Activated CD8-positive, alpha-beta T cell treated with anti-CD3 and anti-CD28 coated beads for 36 hours (primary cell): ENCODE measurements at places on chromosomes 1 and 21. TPM values are rescaled to one million over a fixed set of nuclear protein-coding genes. Genes with fewer than 3 reads are reported as not detected.

DNA sequence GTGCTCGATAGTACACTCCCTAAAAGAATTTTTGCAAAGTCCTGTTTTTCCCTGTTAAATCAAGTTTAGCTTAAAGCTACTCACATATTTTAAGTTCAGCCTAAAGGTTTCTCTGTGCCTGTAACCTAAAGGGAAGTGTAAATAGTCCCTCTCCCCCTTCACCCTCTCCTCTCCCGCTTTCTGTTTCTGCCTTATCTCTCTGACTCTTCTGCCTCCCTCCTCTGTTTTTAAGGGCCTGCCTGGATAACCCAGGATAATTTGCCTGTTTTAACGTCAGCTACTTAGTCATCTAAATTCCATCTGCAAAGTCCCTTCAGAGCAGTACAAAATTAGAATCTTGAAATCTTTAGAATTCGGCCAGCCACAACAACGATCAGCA is 92.6 kb downstream of the NID1 start:
- DNase-seq = no peak
- H3K27ac ChIP-seq = peak overlapping the region; percentile 94

DNA sequence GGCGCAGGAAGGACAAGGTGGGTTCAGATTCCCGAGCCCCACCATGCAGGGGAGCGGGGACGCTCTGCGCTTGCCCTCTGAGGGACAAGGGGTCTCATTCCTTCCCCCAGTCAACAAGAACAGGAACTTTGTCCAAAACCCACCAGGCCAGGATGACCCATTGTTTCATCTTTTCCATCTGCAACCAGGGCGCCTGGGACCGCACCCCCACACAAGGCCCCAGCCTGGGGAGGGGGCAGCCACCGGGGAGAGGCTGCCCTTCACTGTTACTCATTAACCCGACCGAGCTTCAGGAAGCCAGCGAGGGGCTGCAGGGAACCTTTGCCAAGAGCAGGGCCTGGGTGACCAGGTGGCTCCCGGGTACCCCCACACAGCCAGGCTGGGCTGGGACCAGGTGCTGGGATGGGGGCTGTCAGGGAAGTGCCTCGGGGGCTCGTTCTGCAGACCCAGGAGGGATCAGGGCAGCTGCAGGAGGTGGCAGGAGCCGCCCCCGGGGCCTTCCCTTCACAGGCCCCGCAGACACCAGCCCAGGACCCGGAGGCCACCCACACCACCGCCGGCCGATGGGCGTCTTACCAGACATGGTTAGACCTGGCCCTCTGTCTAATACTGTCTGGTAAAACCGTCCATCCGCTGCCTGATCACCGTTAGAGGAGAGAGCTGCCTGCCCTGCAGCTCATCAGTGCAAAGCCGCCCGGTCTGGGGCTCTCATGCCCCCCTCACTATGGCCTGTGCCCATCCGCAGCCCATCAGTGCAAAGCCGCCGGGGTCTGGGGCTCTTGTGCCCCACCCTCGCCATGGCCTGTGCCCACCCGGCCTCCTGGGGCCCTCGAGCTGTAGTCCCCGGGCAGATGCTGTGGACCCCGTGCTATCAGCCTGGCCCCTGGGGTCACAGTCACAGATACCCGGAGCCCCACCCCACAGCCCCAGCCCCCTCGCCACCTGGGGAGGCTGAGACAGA is 4.9 kb upstream of the TTLL10 start:
- H3K36me3 ChIP-seq = no peaks in the 10 kb centered on the region
- no peak overlapping the region for H3K4me3 ChIP-seq
- H3K27me3 ChIP-seq = peaks cover 4% of the 10 kb centered on the region
- peaks cover 18% of the 10 kb centered on the region for H3K4me1 ChIP-seq
- DNase-seq = no peak
- H3K27ac ChIP-seq = no peak overlapping the region

DNA sequence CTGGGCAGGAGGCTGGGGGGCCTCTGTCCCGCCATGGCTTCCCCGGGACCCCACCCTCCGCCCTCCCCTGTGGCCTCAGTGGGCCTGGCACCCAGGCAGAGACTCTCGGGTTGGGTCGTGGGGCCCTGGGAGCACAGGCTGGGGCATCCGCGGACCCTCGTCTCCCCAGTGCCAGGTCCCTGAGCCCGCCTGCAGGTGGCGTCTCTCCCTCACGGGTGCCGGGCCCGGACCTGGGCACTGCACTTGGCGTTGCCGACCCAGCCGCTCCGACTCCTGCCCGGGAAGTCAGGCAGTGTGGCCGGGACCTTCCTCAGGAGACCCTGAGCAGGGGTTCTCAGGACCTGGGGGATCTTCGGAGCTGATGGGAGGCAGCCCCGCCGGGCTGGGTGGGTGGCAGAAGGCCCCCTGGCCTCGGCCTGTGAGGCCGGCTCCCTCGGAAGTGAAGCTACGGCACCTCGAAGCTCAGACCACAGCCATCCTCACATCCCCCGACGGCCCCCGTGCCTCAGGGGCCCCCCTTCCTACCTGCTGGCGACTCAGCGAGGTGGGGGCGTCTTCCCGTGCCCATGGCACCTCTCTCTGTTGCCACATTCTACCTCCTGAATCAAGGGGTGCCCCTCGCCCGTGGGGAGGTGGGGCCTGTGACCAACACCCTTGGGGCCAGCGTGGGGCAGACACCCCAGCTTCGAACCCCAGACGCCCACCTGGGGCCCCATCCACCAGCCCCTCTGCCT is 6.4 kb upstream of the C1orf159 start:
- DNase-seq = peak; percentile 87
- H3K4me3 ChIP-seq = no peak overlapping the region
- H3K27me3 ChIP-seq = peaks cover 7% of the 10 kb centered on the region

ERG gene
- total RNA-seq = not detected

GRCh38 chr1:22609291-22609690 is 27.1 kb upstream of the C1QA start:
- no peak overlapping the region for H3K4me3 ChIP-seq
- DNase-seq = no peak
- H3K27ac ChIP-seq = no peak overlapping the region
- H3K36me3 ChIP-seq = no peaks in the 10 kb centered on the region
- no peaks in the 10 kb centered on the region for H3K4me1 ChIP-seq

CHIT1 gene
- total RNA-seq = 0.56 TPM

- H3K27me3 ChIP-seq = peaks cover 1% of the 10 kb centered on the region
- H3K27ac ChIP-seq = no peak overlapping the region
- peaks cover 2% of the 10 kb centered on the region for H3K4me1 ChIP-seq
Observed at GRCh38 chr21:28541371-28542112, 451.1 kb downstream of the LTN1 start.

OR2T33 gene
- not detected for total RNA-seq

GRCh38 chr1:70945251-70945650 is 102.4 kb downstream of the PTGER3 start:
- no peaks in the 10 kb centered on the region for H3K4me1 ChIP-seq
- no peak for DNase-seq
- no peaks in the 10 kb centered on the region for H3K36me3 ChIP-seq
- H3K27me3 ChIP-seq = peaks cover 1% of the 10 kb centered on the region

- H3K4me3 ChIP-seq = no peak overlapping the region
- H3K27me3 ChIP-seq = no peaks in the 10 kb centered on the region
Observed at GRCh38 chr1:1106510-1107221, 9.2 kb downstream of the C1orf159 start.

- H3K27me3 ChIP-seq = no peaks in the 10 kb centered on the region
- H3K36me3 ChIP-seq = no peaks in the 10 kb centered on the region
- peaks cover 9% of the 10 kb centered on the region for H3K4me1 ChIP-seq
Observed at GRCh38 chr1:116167625-116168276, 56.6 kb downstream of the MAB21L3 start.

DNA sequence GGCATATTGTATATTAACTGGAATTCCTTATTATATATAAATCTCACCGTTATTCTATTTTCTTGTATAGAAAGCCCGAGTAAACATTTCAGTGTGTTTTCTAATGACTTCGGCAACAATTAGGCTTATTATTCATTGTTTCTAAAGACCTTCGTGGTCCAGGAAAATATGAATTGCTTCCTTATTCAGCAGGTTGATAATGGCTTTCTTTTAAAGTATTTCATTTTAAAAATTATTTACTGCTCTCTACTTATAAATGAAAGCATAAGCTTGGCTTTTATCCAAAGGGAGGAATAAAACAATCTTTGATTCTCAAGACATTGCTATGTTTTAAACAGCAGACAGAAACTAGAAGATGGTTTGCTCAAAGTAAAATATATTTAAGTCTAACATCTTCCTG is 198.4 kb upstream of the RGS18 start:
- H3K4me1 ChIP-seq = no peaks in the 10 kb centered on the region
- H3K27me3 ChIP-seq = no peaks in the 10 kb centered on the region
- H3K4me3 ChIP-seq = no peak overlapping the region
- DNase-seq = no peak

DNA sequence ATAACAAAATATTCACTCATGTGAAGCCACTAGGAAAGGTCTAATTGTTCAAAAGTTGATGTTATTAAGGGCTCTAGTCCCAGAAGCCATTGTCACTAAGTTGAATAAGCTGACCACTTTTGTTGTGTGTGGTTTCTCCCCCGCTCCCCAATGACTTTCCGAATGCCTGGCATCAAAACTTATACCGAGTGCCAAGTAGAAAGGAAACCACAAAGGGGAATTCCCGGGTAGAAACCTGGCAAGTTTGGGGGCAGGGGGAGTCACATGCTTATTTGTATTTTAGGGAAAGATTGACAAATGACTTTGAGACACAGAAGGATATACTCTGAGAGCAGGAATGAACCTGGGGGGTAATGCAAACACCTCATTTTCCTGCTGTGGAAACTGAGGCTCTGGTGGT is 154.1 kb downstream of the TGFBR3 start:
- peak overlapping the region; percentile 59 for H3K27ac ChIP-seq
- no peaks in the 10 kb centered on the region for H3K27me3 ChIP-seq
- peak; percentile 79 for DNase-seq
- peaks cover 41% of the 10 kb centered on the region for H3K4me1 ChIP-seq
- H3K36me3 ChIP-seq = peaks cover 3% of the 10 kb centered on the region
- peak overlapping the region; percentile 26 for H3K4me3 ChIP-seq

CHIA gene
- not detected for total RNA-seq

DNA sequence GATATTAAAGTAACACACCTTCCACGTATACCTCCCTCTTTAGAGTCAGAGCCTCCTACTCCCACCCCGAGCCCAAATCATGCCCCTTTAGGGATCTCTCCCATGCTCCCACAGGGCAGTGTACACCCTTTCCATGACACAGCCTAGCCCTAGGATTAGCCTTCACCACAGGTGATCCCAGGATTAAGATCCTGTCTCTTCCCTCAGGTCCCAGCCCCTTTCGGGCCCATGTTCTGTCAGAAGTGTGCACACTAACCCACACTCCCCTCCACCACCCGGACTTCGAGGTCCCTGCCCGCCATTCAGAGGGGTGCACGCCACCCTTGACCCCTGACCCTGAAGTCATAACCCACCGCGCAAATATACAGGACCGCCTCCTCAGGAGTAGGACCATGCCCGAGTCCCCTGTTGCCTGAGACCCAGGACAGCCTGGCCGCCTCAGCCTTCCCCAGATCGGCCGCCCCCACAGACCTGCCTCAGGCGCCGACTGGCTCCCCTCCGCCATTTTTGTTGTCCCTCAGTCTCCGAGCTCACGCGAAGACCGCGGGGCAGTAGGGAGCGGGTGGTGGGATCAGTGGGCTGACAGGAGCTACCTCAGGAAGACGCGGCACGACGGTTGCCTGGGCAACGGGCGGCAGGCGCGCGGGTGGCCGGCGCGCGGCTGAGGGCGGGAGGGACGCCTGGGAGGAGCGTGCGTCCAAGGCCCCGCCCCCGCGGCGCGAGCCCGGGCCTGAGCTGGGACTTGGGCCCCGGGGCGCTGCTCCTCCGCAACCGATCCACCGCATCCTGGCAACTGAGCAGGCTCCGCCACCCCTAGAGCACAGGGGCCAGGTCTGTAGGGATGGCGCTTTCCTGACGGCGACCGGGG is at the start of gene AGBL4:
Gene AGBL4 (minus strand): TSS at position 663 of the 868 bp plus-strand sequence.
- no peaks in the 10 kb centered on the region for H3K36me3 ChIP-seq
- peaks cover 4% of the 10 kb centered on the region for H3K4me1 ChIP-seq
- peak; percentile 11 for DNase-seq

DNA sequence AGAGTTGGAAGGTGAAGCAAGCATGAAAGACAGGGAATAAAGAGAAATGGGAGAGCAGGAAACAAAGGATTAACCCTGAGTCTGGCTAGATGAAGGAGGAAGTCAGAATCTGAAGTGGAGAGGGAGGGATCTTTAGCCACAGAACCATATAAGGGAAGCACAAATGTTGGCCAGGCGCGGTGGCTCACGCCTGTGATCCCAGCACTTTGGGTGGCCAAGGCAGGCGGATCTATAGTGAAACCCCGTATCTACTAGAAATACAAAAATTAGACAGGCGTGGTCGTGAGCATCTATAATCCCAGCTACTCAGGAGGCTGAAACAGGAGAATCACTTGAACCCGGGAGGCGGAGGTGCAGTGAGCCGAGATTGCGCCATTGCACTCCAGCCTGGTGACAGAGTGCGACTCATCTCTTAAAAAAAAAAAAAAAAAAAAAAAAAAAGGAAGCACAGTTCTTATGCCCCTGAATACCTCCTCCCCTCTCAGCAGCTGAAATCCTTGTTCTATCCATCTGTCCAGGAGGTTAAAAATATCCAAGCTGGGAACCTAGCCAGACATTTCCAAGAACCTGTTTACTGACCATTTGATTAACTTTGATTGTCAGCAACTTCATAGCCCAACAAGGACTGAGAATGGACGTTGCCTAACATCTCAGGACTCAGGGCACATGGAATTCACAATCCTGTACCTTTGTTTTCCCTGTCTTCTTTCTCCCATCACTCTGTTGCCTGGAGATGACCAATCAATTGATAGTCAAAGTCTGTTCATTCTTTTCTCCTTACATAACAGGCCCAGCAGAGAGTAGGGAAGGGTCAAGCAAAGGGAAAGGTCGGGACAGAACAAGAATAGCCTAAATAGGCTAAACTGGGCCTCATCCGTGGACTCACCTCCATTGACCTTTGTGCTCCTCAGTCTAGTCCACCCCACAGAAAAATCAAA is 10.6 kb downstream of the TXNIP start:
- H3K27me3 ChIP-seq = no peaks in the 10 kb centered on the region
- H3K36me3 ChIP-seq = no peaks in the 10 kb centered on the region
- H3K4me3 ChIP-seq = peak overlapping the region; percentile 2
- H3K27ac ChIP-seq = peak overlapping the region; percentile 77
- H3K4me1 ChIP-seq = peaks cover 70% of the 10 kb centered on the region

DNA sequence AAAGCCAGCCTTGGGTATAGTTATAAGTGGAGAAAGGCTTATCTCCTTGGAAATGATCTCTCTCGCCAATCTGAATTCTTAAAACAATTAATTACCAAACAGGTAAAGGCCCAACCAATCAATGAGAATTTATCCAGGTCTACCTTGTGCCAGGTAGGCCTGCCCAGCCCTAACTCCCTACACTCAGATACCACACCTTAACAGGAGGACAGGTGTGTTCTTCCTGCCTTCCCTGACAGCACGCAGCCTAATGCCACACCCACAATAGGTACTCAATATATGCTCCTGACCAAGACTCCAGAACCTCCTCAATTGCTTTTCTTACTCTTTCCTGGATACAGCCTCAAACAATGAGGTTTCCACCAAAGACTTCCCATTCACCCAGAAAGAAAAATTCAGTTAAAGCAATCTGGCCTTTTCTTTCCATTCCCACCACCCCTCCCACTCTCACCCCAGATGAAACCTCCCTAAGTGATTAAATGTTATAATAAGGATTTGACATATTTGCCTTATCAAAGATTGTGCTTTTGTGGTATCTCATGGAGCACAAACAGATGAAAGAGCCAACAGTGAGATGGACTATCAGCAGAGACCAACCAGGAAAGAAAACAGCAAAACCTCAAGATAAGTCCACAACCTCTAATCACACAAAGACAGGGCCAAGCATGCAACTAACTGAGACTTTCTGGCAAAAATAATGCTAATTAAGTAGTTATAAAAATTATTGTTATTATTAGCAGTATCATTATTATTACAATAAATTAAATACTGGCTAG is 25.6 kb downstream of the TRABD2B start:
- no peaks in the 10 kb centered on the region for H3K36me3 ChIP-seq
- no peaks in the 10 kb centered on the region for H3K4me1 ChIP-seq
- H3K4me3 ChIP-seq = no peak overlapping the region
- DNase-seq = no peak
- H3K27ac ChIP-seq = no peak overlapping the region
